Small intestine (tissue), 16 donors: ENCODE measurements at places on chromosomes 7 and 10. TPM values are rescaled to one million over a fixed set of nuclear protein-coding genes. Genes with fewer than 3 reads are reported as not detected.

The MGAM2 gene
- 2.7 TPM for polyA plus RNA-seq

The NUTM2B gene
- 1.6 TPM for polyA plus RNA-seq

GRCh38 chr7:141290973-141291372 lies 217.1 kb downstream of the TMEM178B start:
- H3K27me3 ChIP-seq: peaks cover 5% of the 10 kb centered on the region
- H3K4me1 ChIP-seq: no peaks in the 10 kb centered on the region
- no peak overlapping the region for H3K27ac ChIP-seq
- no peak for DNase-seq
- no peaks in the 10 kb centered on the region for H3K36me3 ChIP-seq

DNA sequence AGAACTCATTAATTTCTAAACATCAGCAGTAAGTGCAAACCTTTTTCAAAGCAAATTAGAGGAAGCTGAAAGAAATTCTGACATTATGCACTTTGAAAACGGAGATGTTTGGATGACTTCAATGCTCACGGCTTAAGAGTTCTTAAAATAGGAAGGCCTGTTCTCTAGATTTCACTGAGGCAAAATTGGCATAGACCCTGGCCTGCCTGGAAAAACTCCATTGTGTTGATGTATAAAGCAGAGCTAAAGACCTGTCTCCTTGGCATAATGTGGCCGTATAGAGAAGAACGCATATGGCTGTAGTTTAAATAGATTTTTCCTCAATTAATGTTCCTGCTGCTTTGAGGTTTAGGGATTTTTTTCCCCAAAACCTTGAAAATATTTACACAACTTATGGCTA lies 24.5 kb upstream of the AGMO start:
- no peaks in the 10 kb centered on the region for H3K27me3 ChIP-seq
- H3K36me3 ChIP-seq: no peaks in the 10 kb centered on the region
- H3K4me3 ChIP-seq: no peak overlapping the region

DNA sequence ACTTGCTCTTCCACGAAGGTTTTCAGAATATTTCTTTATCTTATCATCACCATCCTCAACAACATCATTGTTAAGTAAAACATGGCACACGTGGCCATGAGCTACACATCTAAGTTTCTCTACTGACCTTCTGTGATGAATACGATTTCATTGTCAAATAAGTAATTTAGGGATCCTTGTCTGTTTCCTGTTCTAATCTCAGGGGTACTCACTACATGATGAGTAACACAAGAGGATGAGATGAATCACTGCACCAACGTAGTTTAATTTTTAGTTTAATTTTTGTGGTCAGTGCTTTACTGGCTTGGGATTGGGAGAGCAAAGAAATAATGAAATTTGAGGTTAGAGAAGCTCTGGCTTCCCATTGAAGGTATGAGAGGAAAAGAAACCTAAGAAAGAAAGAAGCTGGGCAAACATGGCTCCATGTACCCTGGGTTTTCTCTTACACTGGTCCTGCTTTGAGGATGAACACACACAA lies 461.9 kb upstream of the KLF6 start:
- H3K27me3 ChIP-seq: peaks cover 2% of the 10 kb centered on the region
- H3K4me3 ChIP-seq: no peak overlapping the region
- DNase-seq: no peak
- H3K27ac ChIP-seq: peak overlapping the region; percentile 53
- H3K4me1 ChIP-seq: peaks cover 10% of the 10 kb centered on the region
- H3K36me3 ChIP-seq: no peaks in the 10 kb centered on the region
